ENCODE measurements at places on chromosomes 12 and 14.

DNA sequence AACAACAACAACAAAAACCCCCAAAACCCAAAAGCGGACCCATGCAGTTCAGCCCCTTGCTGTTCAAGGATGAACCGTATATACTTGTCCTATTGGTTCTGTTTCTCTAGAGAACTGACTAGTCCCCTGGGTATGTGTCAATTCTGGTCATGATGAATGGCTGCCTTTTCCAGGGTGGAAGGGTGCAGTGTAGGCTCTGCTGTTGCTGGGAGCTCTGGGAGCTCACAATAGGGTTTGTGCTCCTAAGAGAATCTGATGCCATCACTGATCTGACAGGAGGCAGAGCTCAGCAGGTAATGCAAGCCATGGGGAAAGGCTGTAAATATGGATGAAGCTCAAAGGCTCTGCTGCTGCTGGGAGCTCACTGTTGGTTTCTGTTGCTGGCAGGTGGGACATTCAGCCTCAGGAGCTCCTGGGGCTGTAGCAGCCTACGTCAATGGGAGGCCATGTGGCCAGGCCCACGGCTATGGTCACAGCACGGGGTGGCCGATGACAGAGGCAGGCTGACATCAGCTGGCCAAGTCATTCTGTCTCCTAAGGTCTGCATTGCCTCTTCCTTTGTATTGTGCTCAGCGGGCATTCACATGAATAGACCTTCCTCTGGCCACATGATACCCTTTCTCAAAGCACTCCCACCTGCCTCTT lies 37.9 kb downstream of the DLK1 start:
- DNase-seq = no peak

- peak; percentile 69 for DNase-seq
These were observed 678 bp downstream of the RPS6KA5 start for GRCh38 chr14:91059576-91060350.

- no peak for DNase-seq
These were observed 284.0 kb downstream of the ALG10 start for GRCh38 chr12:34306133-34306830.

DNA sequence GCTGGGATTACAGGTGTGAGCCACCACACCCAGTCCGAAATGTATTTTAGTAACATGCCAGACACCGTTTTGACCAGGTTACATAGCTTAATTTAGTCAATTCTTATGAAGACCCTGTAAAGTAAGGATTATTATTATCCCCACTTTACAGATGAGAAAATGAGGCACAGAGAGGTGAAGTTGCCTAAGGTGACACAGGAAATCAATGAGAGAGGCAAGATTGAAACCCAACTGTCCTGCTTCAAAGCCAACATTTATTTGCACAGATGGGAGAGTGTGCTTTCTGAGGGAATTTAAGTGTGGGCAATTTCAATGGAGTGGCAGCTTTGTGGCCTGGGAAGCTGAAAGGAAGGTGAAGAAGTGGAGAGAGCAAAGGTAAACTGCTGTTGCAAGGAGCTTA lies 19.1 kb upstream of the EPS8 start:
- no peak for DNase-seq

- no peak for DNase-seq
These were observed 20.5 kb downstream of the AKT1 start for GRCh38 chr14:104775073-104775489.

- DNase-seq = no peak
These were observed 97.1 kb downstream of the SCAF11 start for GRCh38 chr12:45893240-45893639.
